ENCODE measurements at places on chromosomes 3 and 15.

GRCh38 chr15:94135486-94136147, 95.7 kb upstream of the MCTP2 start:
- DNase-seq = peak; percentile 12

DNA sequence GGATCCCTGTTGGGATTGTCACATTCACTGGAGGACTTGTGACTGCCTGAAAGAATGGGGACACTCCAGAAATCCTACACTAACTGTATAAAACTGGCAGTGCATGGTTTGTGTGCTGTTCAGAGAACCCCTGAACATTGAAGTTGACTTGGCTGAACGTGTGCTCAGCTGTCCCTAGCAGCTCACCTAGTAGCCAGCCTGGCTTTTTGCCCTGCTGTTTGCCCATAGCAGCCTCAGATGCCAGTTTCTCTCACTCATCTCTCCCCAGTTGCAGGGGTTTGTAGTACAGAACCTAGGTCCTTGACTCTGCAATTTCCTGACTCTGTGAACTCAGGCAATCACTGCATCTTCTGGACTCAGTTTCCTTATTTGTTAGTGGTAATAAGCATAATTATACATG, 63.0 kb downstream of the KCNAB1 start:
- no peak for DNase-seq

GRCh38 chr15:84552896-84553295, 47.9 kb upstream of the ZSCAN2 start:
- peak; percentile 15 for DNase-seq

DNA sequence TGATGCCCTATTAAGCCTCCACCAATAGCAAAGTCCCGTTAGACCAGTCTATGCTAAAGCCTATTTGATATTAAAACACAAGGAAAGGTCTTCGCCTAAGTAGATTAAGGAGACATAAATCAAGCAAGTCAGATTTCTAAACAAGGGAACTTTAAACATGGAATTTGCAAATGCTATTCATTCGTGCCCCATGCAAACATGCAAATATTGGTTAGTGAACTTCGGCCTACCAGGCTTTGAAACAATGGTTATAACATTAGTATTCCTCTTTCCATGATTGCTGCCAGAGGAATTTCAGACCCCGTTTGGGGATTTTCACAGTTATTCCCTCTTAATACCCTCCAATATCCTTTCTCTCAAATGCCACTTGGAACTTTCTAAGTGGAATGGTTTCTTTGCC, 36.9 kb upstream of the ZNF280D start:
- no peak for DNase-seq

DNA sequence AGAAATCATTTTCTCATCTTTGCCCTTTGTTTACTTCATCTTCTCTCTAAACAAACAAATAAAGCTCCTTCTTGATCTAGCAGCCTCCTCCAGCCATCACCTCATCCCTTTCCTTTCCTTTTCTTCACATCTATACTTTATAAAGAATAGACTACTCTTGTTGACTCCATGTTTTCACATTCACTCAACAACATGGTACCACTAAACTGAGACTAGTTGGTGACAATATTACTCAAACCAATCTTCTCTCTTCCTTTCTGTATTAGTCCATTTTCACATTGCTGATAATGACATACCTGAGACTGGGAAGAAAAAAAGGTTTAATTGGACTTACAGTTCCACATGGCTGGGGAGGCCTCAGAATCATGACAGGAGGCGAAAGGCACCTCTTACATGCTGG, 324.7 kb downstream of the SOX2 start:
- DNase-seq = no peak

DNA sequence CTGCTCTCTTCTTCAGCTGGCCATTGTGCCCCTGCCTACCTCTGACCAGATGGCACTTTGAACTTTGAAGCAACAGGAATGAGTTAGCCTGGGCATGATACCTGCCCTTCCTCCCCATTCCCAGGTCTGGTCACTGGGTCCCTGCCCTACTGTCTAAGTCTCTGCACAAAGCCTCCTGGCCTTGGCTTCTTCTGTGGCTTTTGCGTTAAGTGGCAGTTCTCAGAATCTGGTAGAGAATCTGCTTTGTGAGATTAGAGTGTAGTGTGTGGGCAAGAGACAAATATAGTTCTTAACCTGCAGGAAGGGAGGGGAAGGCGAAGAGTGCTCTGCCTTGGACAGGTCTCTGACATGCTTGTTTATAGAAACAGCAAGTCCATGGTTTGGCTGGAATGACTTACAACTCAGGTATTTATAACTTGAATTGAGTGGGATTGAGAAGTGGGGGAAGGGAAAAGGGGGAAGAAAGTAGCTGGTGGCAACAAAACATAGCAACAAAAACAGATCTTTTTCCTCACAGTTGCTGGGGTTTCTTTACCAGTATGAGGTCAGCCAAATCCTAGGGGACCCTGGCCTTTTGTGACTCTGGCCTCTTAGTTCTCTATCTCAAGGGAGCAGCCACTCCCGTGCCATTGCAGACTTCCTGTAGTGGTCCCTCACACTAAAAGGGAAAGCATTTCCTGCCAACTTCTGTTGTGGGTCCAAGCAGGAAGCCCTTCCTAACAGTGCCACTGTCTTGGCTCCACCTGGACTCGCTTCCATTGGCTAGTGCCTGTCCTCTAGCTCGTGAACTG, 16.7 kb downstream of the MAPKBP1 start:
- DNase-seq = peak; percentile 64

- DNase-seq = peak; percentile 85
Measured at GRCh38 chr15:57820119-57820518, 113.6 kb downstream of the POLR2M start.

DNA sequence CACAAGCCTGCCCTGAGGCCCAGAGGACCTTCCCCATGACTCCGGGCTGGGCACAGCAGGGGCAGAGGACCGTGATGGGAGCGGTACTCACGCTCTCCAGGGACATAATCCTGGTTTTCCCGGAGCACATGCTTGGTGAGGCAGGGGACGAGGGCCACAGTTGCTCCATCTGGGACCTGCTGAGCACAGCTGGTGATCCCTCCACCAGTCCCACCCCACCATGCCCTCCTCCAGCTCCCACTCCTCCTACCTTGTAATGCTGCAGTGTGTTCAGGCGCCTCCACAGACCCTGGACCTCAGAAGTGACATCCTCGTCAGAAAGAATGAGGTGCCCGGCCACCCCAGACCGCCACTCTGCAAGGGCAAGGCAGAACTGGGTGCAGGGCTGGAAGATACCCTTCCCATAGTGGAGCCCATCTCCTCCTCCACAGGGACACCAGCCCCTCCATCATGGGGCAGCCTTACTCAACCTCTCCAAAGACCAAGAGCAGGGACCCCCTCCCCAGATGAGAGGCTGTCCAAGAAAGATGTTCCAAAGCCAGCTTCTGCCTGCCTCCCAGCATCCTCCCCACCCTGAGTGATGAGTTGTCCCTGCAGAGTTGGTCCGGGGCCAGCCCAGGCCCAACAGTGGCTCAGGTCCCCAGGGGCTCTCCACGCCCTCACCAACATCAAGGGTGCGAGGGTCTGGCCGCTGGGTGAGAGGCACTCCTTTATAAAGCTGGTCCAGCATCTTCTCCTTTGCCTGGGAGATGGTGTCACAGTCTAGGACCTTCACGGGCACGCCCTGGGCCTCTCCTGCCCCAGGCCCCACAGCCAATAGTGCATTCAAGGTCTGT, 19.5 kb downstream of the PLXNB1 start:
- no peak for DNase-seq
